Effector memory CD4-positive, alpha-beta T cell (primary cell): ENCODE measurements at places on chromosomes 1 and 21.

DNA sequence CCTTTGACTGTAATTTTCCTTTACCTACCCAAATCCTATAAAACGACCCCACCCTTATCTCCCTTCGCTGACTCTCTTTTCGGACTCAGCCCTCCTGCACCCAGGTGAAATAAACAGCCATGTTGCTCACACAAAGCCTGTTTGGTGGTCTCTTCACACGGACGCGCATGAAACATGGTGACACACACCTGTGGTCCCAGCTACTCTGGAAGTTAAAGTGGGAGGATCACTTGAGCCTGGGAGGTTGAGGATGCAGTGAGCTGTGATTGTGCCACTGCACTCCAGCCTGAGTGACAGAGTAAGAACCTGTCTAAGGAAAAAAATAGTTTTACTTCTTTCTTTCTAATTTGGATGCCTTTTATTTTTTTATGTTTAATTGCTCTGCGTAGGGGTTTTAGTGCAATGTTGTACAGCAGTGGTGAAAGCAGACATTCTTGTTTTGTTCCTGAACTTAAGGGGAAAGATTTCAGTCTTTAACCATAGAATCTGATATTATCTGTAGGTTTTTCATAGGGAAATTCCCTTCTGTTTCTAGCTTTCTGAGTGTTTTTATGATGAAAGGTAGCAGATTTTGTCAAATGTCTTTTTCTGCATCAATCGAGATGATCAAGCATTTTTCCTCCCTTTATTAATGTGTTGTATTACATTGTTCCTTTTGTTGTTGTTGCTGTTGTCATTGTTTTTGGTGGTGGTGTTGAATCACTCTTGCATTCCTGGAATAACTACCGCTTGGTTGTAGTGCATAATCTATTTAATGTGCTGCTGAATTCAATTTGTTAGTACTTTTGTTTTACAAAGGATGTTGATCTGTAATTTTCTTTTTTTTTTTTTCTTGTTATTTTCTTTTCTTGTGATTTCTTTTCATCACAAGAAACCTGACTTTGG lies 497.4 kb downstream of the DISC1 start:
- no peak overlapping the region for H3K4me3 ChIP-seq
- no peak for DNase-seq
- H3K27ac ChIP-seq: no peak overlapping the region

DNA sequence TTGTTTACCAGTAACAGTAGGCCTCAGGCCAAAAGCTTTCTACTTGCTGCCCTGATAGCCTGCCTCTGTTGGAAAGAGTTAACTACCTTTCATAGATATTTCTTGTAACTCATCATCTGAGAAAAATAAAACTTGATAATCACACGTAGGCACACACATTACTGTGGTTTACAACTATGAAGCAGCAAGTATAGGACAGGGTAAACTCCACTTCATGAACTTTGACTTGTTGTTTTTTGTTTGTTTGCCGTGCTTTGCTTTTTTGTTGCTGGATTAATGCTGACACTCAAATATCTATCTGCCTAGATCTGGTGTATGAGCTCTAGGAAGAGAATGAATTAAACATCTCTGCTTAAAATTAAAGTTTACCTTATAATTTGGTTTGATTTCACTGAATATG lies 924.7 kb upstream of the ADGRL2 start:
- no peaks in the 10 kb centered on the region for H3K4me1 ChIP-seq
- no peaks in the 10 kb centered on the region for H3K36me3 ChIP-seq
- no peaks in the 10 kb centered on the region for H3K27me3 ChIP-seq
- no peak for DNase-seq
- H3K4me3 ChIP-seq: no peak overlapping the region

DNA sequence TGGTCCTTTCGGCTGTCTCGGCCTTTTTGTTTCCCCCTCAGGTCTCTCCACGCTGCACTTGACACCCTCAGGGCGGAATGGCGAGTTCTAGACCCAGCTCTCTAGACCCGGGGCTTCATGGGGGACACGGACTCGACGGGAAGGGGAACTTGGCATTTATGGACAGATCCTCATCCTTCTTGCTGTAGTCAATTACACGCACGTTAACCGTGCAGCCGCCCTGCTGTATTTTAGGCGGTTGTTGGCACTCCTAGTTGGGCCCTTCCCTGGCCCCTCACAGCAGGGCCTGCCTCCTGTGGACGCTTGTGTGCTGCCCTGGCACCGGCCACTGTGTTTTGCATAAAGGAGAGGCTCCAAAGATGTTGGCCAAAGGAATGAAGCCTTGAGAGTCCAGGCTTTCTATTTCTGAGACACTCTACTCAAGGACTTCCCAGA lies 558 bp upstream of the BTG3 start:
- H3K27me3 ChIP-seq: no peaks in the 10 kb centered on the region
- H3K36me3 ChIP-seq: no peaks in the 10 kb centered on the region
- peak overlapping the region; percentile 88 for H3K4me3 ChIP-seq
- no peak for DNase-seq
- H3K4me1 ChIP-seq: peaks cover 6% of the 10 kb centered on the region
- peak overlapping the region; percentile 15 for H3K27ac ChIP-seq

GRCh38 chr1:115810609-115811008 lies 30.3 kb downstream of the NHLH2 start:
- no peaks in the 10 kb centered on the region for H3K36me3 ChIP-seq
- H3K4me1 ChIP-seq: no peaks in the 10 kb centered on the region
- no peak overlapping the region for H3K27ac ChIP-seq
- H3K27me3 ChIP-seq: no peaks in the 10 kb centered on the region

DNA sequence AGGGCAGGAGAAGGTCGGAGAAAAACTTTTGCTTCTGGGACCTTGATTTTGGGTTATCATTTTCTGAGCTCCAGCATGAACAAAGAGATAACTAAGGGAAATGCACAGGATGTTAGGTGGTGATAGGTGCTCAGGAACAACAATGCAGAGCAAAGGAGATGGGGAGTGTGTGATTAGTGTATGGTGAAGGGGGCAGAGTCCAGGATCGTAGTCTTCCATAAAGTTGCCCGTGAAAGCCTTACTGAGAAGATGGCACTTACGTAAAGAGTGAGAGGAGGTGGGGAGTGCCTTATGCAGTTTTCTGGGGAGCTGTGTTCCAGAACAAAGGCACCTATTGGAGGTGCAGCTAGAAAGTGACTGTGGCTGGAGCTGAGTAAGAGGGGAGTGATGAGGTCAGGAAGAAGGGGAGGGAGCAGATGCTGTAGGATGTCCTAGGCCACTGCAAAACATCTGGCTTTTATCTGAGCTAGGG lies 11.6 kb downstream of the KCNK1 start:
- DNase-seq: no peak
- H3K36me3 ChIP-seq: no peaks in the 10 kb centered on the region
- H3K4me3 ChIP-seq: no peak overlapping the region
- no peaks in the 10 kb centered on the region for H3K4me1 ChIP-seq
- no peak overlapping the region for H3K27ac ChIP-seq
- H3K27me3 ChIP-seq: no peaks in the 10 kb centered on the region

DNA sequence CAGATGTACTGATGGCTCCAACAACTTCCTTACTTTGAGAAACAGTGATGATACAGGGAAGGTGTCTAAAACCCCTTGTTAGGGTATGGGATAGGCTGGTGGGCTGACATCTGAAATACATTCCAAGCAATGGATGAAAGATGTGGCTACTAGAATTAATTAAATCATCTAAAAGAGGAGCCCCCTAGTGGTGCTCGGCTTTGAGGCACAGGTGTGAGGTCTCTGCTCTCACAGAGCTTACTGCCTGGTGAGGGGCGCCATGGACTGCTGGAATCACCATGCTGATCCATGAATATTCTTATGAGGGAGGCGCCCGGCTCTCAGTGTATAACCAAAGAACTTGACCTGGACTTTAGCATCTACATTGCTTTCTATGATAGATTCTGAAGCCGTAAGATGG lies 48.5 kb downstream of the GNG4 start:
- no peak for DNase-seq
- no peak overlapping the region for H3K4me3 ChIP-seq
- H3K36me3 ChIP-seq: no peaks in the 10 kb centered on the region
- H3K27ac ChIP-seq: no peak overlapping the region

- no peak for DNase-seq
- H3K4me1 ChIP-seq: no peaks in the 10 kb centered on the region
- H3K36me3 ChIP-seq: no peaks in the 10 kb centered on the region
- H3K4me3 ChIP-seq: no peak overlapping the region
Measured at GRCh38 chr1:231130544-231130943, 31.3 kb upstream of the TRIM67 start.

GRCh38 chr1:161810780-161811179 lies 44.7 kb downstream of the ATF6 start:
- no peaks in the 10 kb centered on the region for H3K4me1 ChIP-seq
- H3K36me3 ChIP-seq: peaks cover 29% of the 10 kb centered on the region
- no peaks in the 10 kb centered on the region for H3K27me3 ChIP-seq
- H3K4me3 ChIP-seq: no peak overlapping the region

DNA sequence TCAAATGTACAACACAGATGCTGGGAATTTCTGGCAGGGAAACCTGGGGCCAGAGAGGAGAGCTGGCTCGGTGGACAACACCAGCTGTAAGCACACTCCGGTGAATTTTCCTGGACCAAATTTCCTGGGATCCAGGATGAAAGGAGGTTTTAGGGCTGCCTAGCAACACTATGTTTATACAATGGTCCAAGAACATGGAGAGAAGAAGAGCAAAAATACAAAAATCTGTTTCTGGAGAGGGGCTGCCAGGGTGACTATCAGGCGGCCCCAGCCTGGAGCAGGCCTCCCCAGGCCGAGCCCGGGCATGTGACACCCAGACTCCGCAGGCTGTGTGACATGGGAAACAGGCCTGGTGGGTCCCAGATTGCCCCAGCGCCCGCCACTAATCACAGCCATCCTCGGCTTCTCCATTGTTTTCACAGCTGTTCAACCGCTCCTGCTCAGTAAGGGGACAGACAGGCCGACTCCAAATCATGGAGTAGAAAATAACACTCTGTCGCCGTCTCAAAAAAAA lies 336.0 kb upstream of the NFIA start:
- no peak overlapping the region for H3K27ac ChIP-seq
- DNase-seq: no peak
- H3K4me1 ChIP-seq: no peaks in the 10 kb centered on the region
- H3K27me3 ChIP-seq: no peaks in the 10 kb centered on the region

GRCh38 chr1:8293641-8294169 lies 24.2 kb upstream of the SLC45A1 start:
- H3K36me3 ChIP-seq: no peaks in the 10 kb centered on the region
- no peaks in the 10 kb centered on the region for H3K27me3 ChIP-seq
- no peaks in the 10 kb centered on the region for H3K4me1 ChIP-seq
- no peak overlapping the region for H3K27ac ChIP-seq
- DNase-seq: no peak
- no peak overlapping the region for H3K4me3 ChIP-seq

GRCh38 chr1:109890115-109890953 lies 20.3 kb upstream of the CSF1 start:
- H3K27me3 ChIP-seq: no peaks in the 10 kb centered on the region
- H3K4me3 ChIP-seq: no peak overlapping the region
- H3K4me1 ChIP-seq: no peaks in the 10 kb centered on the region
- DNase-seq: no peak

- H3K27me3 ChIP-seq: no peaks in the 10 kb centered on the region
- no peak for DNase-seq
- no peak overlapping the region for H3K4me3 ChIP-seq
- H3K27ac ChIP-seq: no peak overlapping the region
- H3K4me1 ChIP-seq: no peaks in the 10 kb centered on the region
Measured at GRCh38 chr1:86875722-86876121, 38.2 kb downstream of the SELENOF start.

DNA sequence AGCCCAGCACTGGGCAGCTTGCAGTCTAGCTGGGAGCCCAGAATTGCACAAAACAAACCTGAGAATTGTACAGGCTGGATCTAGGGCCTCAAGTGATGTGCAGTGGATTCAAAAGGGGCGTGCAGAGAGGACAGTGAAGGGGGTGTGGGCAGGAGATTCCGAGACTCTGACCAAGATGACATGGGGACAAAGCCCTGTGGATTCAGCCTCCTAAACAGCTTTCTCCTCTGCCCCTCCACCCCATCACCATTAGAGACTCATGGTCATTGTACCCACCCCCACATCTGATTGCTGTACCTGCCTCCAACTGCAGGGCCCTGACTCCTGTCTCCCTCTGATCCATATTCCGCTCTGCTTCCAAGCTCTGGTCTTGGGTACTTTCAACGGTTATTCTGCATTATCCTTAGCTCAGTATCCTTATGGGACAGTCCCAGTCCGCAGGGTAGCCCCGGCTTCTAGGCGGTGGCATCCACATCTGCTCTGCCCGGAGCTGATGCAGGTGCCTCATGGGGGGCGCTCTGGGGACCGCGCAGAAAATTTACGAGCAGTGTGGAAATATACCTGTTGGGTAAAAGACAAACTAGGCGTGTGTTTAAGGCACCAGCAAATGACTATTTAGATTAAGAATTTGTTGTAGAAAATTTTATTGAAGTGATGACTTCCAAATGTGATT lies 1.7 kb upstream of the BMP8A start:
- H3K27ac ChIP-seq: no peak overlapping the region
- no peak overlapping the region for H3K4me3 ChIP-seq
- no peaks in the 10 kb centered on the region for H3K27me3 ChIP-seq
- H3K4me1 ChIP-seq: peaks cover 10% of the 10 kb centered on the region

- H3K4me3 ChIP-seq: no peak overlapping the region
- no peaks in the 10 kb centered on the region for H3K36me3 ChIP-seq
- no peak for DNase-seq
- H3K27ac ChIP-seq: no peak overlapping the region
- H3K4me1 ChIP-seq: no peaks in the 10 kb centered on the region
- no peaks in the 10 kb centered on the region for H3K27me3 ChIP-seq
Measured at GRCh38 chr1:95384567-95384966, 150.6 kb downstream of the RWDD3 start.

DNA sequence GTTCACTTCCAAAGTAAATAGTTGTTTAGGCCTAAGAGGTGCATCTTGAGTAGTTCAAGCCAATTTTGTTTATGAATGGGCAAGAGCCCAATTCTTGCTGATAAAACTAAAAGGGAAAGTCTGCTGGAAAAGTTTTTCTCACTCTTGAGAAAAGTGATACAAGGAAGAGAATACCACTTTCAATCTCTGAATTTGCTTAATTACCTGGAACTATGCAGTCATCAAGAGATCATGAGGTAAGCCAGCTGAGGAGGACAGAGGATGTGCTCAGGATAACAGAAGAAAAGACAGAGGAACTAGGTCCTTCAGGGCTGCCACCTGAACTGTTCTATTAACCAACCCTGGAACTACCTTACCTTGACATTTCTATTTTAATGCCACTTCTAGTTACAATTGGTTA lies 42.2 kb downstream of the ILDR2 start:
- H3K4me3 ChIP-seq: no peak overlapping the region
- no peaks in the 10 kb centered on the region for H3K4me1 ChIP-seq
- no peak overlapping the region for H3K27ac ChIP-seq
- H3K27me3 ChIP-seq: no peaks in the 10 kb centered on the region
- no peak for DNase-seq
